ENCODE measurements at places on chromosomes 5 and 9.

DNA sequence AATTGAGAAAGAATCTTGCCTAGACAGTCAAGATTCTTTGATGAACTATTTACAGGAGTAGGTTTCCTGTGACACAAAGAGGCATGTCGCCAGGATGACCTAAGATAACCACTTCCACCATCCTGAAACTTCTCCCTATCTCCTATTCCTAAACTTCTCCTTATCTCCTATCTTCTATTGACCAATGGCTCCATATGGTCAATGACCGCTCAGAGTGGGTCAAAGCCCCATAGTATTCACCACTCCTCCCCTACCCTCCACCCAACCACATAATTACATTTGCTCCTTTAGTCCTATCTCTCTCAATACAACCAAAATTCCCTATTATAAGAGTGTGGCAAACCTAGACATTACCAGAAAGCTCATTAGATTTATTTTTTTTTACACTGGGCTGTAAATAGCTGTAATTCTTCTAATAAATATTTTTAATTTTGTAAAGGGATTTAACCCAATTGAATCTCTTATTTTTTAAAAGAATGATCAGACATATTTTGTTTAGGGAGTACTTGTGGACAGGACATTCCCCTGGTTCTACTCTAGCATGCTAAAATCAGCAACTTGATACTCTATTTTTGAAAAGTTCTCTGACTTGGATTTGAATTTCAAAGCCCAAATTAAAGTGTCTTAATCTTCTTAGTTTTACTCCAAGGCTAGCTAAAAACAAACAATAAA is 416.0 kb upstream of the CCNH start:
- DNase-seq, result no peak

DNA sequence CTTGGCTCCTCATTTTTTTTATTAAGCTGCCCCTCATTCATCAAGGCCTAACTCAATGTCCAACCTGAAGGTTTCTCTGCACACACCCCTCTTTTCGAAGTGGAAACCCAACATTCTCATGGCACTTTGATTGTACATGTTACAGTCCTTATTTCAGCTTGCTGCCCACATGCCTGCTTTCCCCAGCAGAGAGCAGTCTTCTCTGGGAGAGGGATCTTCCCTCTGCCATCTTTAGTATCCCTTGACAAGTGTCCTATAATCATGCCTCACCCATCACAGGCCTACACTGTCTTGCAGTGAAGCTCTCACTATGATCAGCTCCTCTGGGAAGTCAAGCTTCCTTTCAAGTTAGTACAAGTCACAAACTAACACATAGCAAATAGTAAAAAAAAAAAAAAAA is 175.1 kb downstream of the ACER2 start:
- no peak for DNase-seq

DNA sequence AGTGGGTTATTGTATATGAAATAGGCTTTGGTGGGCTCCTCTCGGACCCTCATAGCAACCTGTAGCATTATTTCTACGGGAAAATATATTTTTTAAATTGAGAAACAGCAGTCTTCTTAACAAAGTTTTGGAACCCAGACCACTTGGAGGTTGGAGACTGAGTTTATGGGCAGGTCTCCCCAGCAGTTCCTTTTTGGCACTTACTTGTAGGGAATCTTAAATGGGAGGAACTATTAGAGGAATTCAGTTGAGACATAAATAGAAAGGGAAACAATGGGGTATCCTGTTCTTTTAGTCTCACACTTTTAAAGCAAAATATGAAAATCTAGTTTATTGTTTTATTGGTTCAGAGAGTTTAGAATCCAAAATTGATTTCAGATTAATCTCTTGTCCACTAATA is 111.5 kb downstream of the TRIO start:
- no peak for DNase-seq

- DNase-seq, result no peak
Measured at GRCh38 chr5:79873187-79873586, 117.9 kb downstream of the MTX3 start.

- no peak for DNase-seq
Measured at GRCh38 chr5:82879089-82879488, 198.1 kb downstream of the TMEM167A start.

GRCh38 chr9:34518110-34518616 is 4.6 kb downstream of the ENHO start:
- DNase-seq, result no peak

DNA sequence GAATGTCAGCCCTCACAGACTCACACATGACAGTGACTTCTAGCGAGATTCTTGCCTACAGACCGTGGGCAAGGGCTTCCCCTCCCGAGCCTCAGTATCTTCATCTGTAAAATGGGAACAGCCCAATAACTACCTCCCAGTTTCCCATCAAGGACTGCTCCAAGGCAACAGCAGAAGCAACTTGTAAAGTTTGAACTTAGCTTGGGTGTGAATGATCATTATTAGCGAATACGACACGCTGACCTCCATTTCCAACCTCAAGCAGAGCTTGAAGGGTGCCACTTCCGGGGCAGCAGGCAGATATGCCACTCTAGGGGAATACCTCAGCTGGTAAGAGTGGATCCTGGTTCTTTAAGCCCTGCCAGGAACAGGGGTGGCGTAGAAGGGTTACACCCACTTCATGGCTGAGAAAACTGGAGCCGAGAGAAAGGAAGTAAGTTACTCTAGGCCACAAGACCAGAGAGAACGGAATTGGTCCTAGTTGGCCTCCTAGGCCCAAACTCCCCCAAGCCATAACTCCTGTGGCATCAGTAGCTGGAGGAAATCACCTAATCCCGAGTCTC is 2.0 kb downstream of the RNF44 start:
- no peak for DNase-seq

All from NCI-H510A treated with DMSO at 0.1 percent for 48 hours (cell line).